ENCODE measurements at places on chromosomes 3 and 15. TPM values are rescaled to one million over a fixed set of nuclear protein-coding genes. Genes with fewer than 3 reads are reported as not detected.

- no peaks in the 10 kb centered on the region for H3K36me3 ChIP-seq
- no peak overlapping the region for H3K27ac ChIP-seq
- H3K27me3 ChIP-seq, result peaks cover 27% of the 10 kb centered on the region
- DNase-seq, result peak; percentile 29
- H3K4me3 ChIP-seq, result no peak overlapping the region
Measured at GRCh38 chr3:4290272-4290893, 12.8 kb upstream of the SETMAR start.

DNA sequence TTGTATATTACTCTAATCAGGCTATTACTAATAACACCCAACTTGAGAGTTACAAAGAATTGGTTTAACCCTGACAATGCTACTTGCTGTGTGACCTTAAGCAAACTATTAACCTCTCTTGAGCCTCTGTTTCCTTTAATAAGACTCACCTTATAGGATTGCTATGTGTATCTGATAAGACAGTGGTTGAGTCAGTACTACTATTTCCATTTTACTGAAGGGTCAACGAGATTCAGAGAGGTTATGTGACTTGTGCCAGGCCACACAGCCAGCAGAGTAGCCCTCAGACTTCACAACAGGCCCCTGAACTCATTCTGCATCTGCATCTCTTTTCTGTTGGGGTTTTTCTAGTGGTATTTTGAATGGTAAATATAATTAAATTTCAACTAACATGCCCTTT is 420.1 kb downstream of the MAGI1 start:
- H3K27ac ChIP-seq, result no peak overlapping the region
- no peak overlapping the region for H3K4me3 ChIP-seq
- no peak for DNase-seq

LRRIQ4 gene
- 0.27 TPM for total RNA-seq

DNA sequence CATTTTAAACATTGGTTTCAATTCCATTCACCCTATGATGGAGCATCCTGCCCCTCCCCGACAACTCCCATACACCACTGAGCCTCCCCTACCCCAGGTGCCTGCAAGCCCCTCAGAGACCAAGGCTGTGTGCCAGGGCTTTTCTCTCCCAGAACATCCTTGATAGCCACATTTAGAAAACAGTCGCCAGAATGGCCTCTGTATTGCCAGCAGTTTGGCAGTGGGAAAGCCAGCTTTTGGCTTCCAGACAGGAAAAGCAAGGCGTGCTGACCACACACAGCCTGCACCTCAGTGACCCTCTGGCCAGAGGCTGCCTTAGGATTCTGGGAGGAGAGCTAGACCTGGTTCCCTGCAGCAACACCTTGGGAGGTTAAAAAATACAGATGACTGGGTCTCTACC is 18.2 kb upstream of the HRH1 start:
- no peak overlapping the region for H3K4me3 ChIP-seq
- H3K36me3 ChIP-seq, result peaks cover 16% of the 10 kb centered on the region
- peaks cover 26% of the 10 kb centered on the region for H3K4me1 ChIP-seq

DNA sequence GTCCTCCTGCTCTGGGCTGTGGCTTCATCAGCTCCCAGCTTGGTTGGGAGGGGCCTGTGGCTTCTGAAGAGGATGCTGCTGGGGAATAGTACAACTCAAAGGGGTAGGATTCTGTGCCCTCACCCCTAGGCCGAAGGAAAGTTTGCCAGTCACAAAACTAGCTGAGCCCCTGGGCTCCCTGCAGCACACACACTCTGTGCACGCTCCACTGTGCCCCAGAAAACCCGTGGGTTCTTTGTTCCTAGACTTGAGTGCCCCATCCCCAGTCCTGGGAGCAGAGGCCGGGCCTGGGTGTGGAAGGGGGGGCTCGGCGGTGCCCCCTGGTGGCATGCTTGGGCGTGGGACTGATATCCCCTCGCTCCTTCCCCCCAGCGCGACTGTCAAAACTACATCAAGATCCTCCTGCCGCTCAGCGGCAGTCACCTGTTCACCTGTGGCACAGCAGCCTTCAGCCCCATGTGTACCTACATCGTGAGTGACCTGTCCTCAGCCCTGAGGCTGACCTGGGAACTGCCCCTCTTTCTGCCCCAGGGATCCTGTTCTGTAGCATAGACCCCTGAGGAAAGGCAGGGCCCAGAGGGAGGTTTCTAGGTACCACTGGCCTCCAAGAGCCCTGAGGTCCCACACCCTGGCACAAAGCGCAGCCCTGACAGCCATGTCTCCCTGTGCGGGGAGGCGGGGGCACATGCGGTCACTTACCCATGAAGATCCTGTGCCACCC is 14.2 kb downstream of the CIB1 start:
- no peak overlapping the region for H3K4me3 ChIP-seq
- peaks cover 60% of the 10 kb centered on the region for H3K36me3 ChIP-seq
- no peaks in the 10 kb centered on the region for H3K27me3 ChIP-seq
- DNase-seq, result peak; percentile 68
- peaks cover 18% of the 10 kb centered on the region for H3K4me1 ChIP-seq

DNA sequence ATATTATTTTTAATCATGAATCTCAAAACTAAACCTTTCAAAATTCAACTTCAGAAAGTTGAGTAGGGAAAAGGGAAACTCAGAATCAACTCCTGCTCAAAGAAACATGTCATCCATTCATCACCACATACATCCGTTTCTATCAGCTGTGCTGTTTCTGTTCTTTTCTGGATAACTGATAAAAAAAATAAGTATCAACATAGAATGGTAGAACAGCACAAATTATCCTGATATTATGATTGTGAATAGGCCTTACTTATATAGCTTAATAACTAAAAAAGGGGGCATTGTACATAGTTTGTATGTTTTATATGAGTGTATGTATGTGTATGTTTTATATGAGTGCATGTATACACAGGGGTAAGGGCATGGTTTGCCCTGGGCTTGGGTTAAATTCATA is 3.1 kb downstream of the TM4SF1 start:
- peaks cover 98% of the 10 kb centered on the region for H3K36me3 ChIP-seq
- peak overlapping the region; percentile 87 for H3K27ac ChIP-seq
- DNase-seq, result no peak
- no peaks in the 10 kb centered on the region for H3K27me3 ChIP-seq
- peaks cover 63% of the 10 kb centered on the region for H3K4me1 ChIP-seq
- H3K4me3 ChIP-seq, result peak overlapping the region; percentile 79

- H3K36me3 ChIP-seq, result peaks cover 6% of the 10 kb centered on the region
- no peak overlapping the region for H3K27ac ChIP-seq
- peaks cover 31% of the 10 kb centered on the region for H3K4me1 ChIP-seq
- H3K27me3 ChIP-seq, result no peaks in the 10 kb centered on the region
- DNase-seq, result no peak
Measured at GRCh38 chr3:177440456-177441104, 243.3 kb upstream of the TBL1XR1 start.

MITF gene
- 47.7 TPM for total RNA-seq

LHFPL4 gene
- not detected for total RNA-seq

UPK1B gene
- 32.8 TPM for total RNA-seq

TMEM207 gene
- 1.4 TPM for total RNA-seq

DNA sequence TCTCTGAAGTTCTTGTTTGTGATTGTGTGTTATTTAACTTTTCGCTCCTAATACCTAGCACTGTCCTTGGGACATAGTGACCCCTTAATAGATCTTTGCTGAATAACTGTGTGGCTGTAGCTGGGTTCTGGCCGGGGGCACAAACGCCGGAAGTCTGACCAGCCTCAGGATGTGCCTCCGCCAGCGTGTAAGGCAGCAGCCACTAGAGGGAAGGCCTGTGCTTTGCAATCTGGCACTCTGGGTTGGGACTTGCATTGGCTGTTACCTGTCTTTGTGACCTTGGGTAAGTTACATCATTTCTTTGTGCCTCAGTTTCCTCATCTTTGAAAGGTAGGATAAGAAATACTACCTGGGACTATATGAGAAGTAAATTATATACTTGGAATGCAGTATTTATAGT is 158.7 kb downstream of the GHSR start:
- no peaks in the 10 kb centered on the region for H3K27me3 ChIP-seq
- H3K4me1 ChIP-seq, result peaks cover 59% of the 10 kb centered on the region
- DNase-seq, result no peak
- H3K27ac ChIP-seq, result peak overlapping the region; percentile 7
- H3K36me3 ChIP-seq, result peaks cover 80% of the 10 kb centered on the region

GRCh38 chr15:51183076-51183475 is 88.4 kb upstream of the TNFAIP8L3 start:
- no peak for DNase-seq
- H3K4me3 ChIP-seq, result no peak overlapping the region
- no peak overlapping the region for H3K27ac ChIP-seq
- H3K36me3 ChIP-seq, result no peaks in the 10 kb centered on the region
- peaks cover 88% of the 10 kb centered on the region for H3K27me3 ChIP-seq
- H3K4me1 ChIP-seq, result no peaks in the 10 kb centered on the region

LRRC2 gene
- not detected for total RNA-seq

- no peaks in the 10 kb centered on the region for H3K36me3 ChIP-seq
- no peak for DNase-seq
- peaks cover 10% of the 10 kb centered on the region for H3K4me1 ChIP-seq
- H3K27me3 ChIP-seq, result peaks cover 81% of the 10 kb centered on the region
- H3K27ac ChIP-seq, result no peak overlapping the region
- H3K4me3 ChIP-seq, result no peak overlapping the region
Measured at GRCh38 chr3:14608298-14608697, 43.3 kb upstream of the CCDC174 start.

GRCh38 chr15:65259367-65259797 is 27.3 kb downstream of the PARP16 start:
- DNase-seq, result no peak
- no peaks in the 10 kb centered on the region for H3K36me3 ChIP-seq
- H3K27me3 ChIP-seq, result no peaks in the 10 kb centered on the region
- H3K4me3 ChIP-seq, result no peak overlapping the region
- H3K4me1 ChIP-seq, result no peaks in the 10 kb centered on the region

DNA sequence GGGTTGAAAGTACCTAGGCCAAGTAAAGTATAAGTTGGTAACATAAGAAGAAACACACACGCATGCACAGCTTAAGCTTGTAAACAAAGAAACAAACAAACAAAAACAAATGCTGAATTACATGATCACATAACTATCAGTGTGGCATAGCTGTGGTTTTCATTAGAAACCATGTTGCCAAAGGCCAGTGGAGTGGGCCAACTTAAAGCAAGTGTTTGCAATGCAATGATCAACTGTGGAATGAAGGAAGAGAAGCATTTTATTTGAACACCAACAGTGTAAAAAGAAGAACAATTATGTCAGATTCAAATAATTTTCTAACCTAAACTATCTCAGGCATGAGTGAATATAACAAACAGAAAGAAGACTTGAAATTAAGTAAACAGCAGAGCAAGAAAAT is 199.4 kb upstream of the STRIT1 start:
- H3K36me3 ChIP-seq, result no peaks in the 10 kb centered on the region
- no peak overlapping the region for H3K27ac ChIP-seq

DNA sequence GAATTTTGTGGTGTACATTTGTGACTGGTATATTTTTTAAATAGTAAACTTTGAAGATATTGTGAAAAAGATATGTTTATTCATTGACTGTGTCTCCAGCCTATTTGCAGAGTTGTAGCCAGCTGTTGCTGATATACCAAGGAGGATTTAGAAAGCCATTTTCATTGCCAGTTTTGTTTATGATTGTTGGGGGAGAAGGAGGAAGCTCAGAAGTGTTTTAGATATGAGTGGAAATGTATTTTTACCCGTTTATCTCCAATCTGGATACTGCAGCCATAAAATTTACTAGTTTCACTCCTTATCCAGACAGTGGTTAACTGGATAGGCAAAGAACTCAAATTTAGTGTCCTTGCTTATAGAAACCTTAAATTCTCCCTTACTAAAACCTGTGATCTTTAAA is 18.8 kb downstream of the ATP11B start:
- H3K27me3 ChIP-seq, result no peaks in the 10 kb centered on the region
- peaks cover 8% of the 10 kb centered on the region for H3K4me1 ChIP-seq
- H3K36me3 ChIP-seq, result no peaks in the 10 kb centered on the region
- no peak for DNase-seq
- no peak overlapping the region for H3K4me3 ChIP-seq

GRCh38 chr3:137205394-137206045 is 247.7 kb downstream of the IL20RB start:
- H3K27ac ChIP-seq, result no peak overlapping the region
- no peaks in the 10 kb centered on the region for H3K4me1 ChIP-seq
- peaks cover 29% of the 10 kb centered on the region for H3K27me3 ChIP-seq
- H3K36me3 ChIP-seq, result no peaks in the 10 kb centered on the region
- no peak for DNase-seq

DNA sequence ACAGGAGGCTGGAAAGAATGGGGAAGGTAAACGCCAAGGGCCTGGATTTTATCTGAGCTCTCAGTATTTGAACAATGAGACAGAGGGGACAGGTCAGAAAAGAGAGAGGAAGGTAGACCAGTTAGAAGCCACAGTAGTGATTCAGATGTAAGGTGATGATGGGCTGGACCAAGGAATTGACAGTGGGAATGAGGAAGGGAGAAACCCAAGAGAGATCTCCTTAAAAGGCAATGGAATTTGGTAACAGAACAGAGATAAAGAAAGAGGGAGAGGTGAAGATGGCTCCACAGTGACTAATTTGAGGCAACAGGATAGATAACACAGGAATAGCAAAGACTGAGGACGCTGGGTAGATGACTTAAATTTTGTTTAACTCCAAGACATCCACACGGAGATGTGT is 11.4 kb upstream of the HEG1 start:
- peaks cover 21% of the 10 kb centered on the region for H3K27me3 ChIP-seq
- H3K4me3 ChIP-seq, result no peak overlapping the region
- H3K4me1 ChIP-seq, result peaks cover 18% of the 10 kb centered on the region
- no peak for DNase-seq
- no peaks in the 10 kb centered on the region for H3K36me3 ChIP-seq

TRPM7 gene
- 48.2 TPM for total RNA-seq

GRCh38 chr15:34657469-34658127 is 74.1 kb upstream of the GOLGA8B start:
- no peak for DNase-seq
- H3K36me3 ChIP-seq, result no peaks in the 10 kb centered on the region
- H3K4me1 ChIP-seq, result no peaks in the 10 kb centered on the region
- peaks cover 35% of the 10 kb centered on the region for H3K27me3 ChIP-seq
- no peak overlapping the region for H3K27ac ChIP-seq

OGG1 gene
- 17.1 TPM for total RNA-seq

DNA sequence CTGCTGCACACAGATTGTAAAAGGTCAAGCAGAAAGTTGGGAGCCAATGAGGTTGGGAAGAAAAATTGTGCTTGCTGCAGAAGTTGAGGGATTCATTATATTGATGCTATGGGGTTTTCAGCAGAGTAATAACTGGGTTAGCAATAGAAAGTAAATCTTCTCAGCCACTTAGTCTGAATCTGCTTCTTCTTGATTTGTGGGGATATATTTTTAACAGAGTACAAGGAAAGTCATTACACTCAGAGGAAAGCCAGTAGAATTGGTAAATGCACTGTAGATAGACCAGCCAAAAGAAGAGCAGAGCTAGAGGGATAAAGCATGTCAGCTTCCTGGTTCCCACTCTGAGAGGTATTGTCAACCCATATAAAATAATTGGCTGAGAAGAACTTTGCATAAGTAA is 663.6 kb downstream of the NLGN1 start:
- H3K27me3 ChIP-seq, result no peaks in the 10 kb centered on the region
- no peaks in the 10 kb centered on the region for H3K36me3 ChIP-seq
- no peak overlapping the region for H3K27ac ChIP-seq
- no peaks in the 10 kb centered on the region for H3K4me1 ChIP-seq

- H3K36me3 ChIP-seq, result peaks cover 23% of the 10 kb centered on the region
- H3K27ac ChIP-seq, result no peak overlapping the region
- DNase-seq, result no peak
Measured at GRCh38 chr3:138938056-138938876, 8.7 kb downstream of the FOXL2 start.

DNAH1 gene
- total RNA-seq, result 13.1 TPM

SCAANT1 gene
- not detected for total RNA-seq

GRCh38 chr15:90149609-90150340 is 47.5 kb upstream of the IDH2 start:
- no peaks in the 10 kb centered on the region for H3K27me3 ChIP-seq
- no peak overlapping the region for H3K27ac ChIP-seq
- H3K4me3 ChIP-seq, result no peak overlapping the region
- H3K36me3 ChIP-seq, result peaks cover 5% of the 10 kb centered on the region
